Spinal cord (tissue), 10 donors: ENCODE measurements at places on chromosomes 7 and 10.

DNA sequence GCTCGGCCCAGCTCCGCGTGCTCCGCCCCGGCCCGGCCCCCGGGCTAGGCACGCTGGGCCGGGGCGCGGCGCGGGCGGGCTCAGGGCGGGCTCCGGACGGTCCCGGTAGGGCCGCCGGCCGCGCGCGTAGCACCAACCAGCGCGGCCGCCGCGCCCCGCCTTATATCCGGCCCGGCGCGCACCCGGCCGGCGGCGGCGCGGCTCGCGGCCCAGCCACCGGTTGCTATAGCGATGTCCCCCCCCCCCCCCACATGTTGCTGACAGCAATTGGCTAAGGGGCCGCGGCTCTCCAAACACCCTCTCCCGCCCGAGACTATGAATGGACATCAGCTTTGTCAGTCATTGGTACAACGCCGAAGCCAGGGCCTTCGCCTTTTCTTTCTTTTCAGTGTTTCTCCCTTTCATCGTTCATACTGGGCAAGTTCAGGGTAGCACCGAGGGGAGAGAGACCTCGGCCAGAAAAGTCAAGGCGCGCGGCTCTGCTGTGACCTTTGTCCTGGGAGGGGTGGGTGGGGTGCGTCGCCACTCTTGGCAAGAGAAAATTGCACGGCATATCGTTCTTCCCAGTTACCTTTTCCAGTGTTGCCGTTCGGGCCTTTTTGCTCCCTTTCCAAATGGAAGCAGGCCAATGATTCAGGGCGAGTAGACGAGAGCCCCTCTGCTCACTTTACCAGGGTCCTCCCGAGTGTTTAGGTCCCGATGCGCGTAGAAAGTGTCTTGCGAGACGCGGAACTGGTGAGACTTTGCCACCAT, 354.2 kb downstream of the DNAJB6 start:
- peaks cover 49% of the 10 kb centered on the region for H3K4me1 ChIP-seq
- peak overlapping the region; percentile 64 for H3K27ac ChIP-seq
- peaks cover 66% of the 10 kb centered on the region for H3K27me3 ChIP-seq
- no peak overlapping the region for H3K4me3 ChIP-seq
- DNase-seq: peak; percentile 64
- peaks cover 4% of the 10 kb centered on the region for H3K36me3 ChIP-seq

DNA sequence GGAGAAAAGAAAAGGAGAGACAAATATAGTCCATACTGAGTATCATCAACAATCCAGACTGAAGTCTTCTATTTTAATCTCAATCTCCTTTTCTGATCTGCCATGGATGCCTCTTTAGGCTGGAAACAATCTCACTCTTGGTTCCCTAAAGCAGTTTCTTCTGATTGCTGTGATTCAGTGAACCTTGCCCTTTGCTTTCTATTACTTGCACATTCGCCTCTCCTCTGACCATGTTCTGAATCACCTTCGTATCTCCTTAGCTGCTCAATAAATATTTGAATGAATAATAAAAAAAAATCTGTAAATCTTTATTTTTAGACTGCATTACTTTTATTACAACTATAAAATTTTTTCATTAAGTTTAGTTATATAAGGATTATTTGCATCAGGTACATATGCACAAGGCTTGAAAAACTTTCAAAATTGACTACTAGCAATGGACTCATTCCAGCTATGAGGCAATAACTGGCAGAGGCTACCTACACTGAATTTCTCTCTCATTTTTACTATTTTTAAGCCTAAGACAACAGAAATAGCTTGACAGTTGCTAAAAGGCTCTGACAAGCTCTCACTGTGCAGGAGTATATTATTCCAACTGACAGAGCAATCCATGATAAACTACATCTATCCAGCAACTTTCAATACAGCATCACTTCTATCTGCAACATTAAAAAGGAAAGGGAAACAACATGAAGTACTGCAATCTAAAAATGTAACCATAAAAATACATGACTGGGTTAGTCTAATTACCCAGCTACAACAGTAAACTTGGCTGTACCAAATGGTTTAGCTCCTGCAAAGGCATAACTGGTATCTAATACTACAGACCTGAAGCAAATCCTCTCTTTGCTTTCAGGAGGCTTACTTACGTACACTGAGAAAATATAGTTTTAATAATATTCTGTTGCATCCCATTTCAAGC, 25.6 kb downstream of the TM9SF3 start:
- H3K36me3 ChIP-seq: peaks cover 3% of the 10 kb centered on the region
- H3K4me3 ChIP-seq: no peak overlapping the region
- H3K27me3 ChIP-seq: no peaks in the 10 kb centered on the region
- H3K4me1 ChIP-seq: no peaks in the 10 kb centered on the region
- DNase-seq: no peak
- no peak overlapping the region for H3K27ac ChIP-seq

GRCh38 chr10:86727470-86727869, 28.9 kb upstream of the BMPR1A start:
- H3K27ac ChIP-seq: no peak overlapping the region
- H3K27me3 ChIP-seq: no peaks in the 10 kb centered on the region
- no peak for DNase-seq
- H3K4me3 ChIP-seq: no peak overlapping the region

DNA sequence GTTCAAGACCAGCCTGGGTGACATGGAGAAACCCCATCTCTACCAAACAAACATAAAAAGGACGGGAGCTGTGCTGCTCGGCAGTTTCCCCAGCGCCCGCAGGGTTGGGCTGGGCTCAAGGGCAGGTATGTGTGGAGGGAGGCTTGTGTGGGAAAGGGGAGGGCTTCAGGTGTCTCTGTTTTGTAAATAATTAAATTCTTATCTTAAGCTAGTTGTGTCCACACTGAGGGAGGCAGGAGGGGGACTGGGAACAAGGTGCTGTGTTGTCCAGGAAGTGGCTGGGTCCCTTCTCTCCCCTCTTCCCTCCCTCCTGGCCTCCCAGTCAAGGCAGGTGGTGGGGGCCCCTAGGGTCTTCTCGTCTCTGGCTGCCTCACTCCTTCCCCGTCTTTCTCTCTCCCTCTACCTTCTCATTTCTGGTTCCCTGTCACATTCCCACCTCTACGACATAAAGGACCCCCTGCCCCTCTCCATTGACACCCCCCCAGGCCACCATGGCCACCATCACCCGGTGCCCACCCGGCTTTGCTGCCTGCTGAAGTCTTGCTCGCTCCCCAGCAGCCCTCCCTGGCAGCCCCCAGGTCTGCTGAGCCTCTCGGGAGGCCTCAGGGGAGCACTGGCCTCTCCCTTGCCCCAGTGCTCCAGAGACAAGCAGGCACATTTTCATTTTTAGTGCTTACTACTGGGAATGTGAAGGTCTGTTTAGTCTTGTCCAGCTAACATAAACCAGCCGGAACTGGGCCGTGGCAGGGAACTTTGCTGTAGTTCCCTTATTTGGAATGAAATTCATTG, 19.3 kb downstream of the NEURL1 start:
- no peaks in the 10 kb centered on the region for H3K4me1 ChIP-seq
- H3K36me3 ChIP-seq: no peaks in the 10 kb centered on the region
- H3K27ac ChIP-seq: no peak overlapping the region
- no peaks in the 10 kb centered on the region for H3K27me3 ChIP-seq
- DNase-seq: no peak

DNA sequence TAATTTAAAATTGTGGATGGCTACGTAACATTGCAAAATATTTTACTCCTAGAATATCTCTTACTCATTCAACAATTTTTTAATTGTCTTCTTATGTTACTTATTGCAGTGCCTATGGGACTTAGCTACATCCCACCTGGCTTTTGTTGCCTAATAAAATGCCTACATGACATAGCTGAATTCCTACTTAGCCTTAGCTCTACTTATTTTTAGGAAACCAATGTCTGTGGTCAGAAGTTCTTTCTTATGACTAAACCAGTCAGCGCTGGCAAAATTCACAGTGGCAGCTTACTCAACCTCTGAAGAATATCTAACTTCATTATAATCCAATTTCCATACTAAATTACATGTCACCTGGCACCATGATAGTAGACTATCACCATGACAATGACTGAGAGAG, 1612.4 kb upstream of the LRRTM3 start:
- no peaks in the 10 kb centered on the region for H3K4me1 ChIP-seq
- H3K4me3 ChIP-seq: no peak overlapping the region
- no peaks in the 10 kb centered on the region for H3K36me3 ChIP-seq
- H3K27me3 ChIP-seq: no peaks in the 10 kb centered on the region
- no peak overlapping the region for H3K27ac ChIP-seq
- DNase-seq: no peak

DNA sequence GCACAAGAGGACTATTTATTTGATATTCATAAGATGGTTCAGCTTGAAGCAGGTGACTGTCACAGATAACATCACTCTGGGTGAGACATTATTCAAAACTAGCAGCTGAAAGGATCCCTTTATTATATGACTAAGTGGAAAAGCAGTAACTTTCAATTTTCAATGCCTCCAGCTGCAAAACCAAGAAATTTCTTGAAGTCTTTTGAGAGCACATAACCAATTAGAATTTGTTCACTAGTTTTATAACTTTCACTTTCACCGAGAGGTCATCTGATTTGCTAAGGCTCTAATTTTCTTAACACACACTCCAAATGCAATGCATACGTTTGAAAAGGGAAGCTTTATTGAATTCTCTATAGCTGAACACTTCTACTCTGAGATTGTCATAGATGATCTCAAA, 88.6 kb upstream of the KLF14 start:
- H3K4me1 ChIP-seq: no peaks in the 10 kb centered on the region
- no peaks in the 10 kb centered on the region for H3K36me3 ChIP-seq
- H3K27ac ChIP-seq: no peak overlapping the region
- no peak overlapping the region for H3K4me3 ChIP-seq
- DNase-seq: no peak
- no peaks in the 10 kb centered on the region for H3K27me3 ChIP-seq

DNA sequence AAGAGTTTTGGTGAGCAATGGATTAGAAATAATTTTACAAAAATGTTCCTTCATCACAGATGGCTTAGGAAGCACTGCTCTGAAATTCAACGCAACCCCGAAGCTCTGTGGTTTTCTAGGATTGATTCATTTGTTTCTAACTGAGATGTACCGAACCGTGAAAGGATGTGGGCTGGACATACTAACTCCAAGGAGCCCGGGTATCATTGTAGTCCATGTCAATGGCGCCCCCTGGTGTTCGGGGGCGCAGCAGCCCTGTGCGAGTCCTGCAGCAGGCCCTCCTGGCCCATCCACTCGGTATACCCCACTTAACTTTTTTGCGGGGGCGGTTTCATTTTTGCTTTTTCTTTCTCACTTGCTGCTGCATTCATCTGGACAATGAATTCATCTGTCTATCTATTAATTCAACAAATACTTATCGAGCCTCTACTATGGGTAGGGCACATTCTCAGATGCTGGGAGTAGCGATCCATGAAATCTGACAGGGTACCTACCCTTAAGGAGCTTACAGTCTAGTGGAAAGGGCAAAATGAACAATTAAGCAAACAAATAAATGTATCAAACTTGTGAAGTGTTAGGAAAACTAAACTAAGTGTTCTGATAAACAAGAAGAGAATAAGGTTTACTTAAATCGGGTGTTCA, 25.2 kb upstream of the ITPRID1 start:
- H3K27ac ChIP-seq: no peak overlapping the region
- no peaks in the 10 kb centered on the region for H3K36me3 ChIP-seq
- DNase-seq: peak; percentile 27
- H3K4me3 ChIP-seq: no peak overlapping the region
- no peaks in the 10 kb centered on the region for H3K27me3 ChIP-seq

GRCh38 chr10:67815571-67816059, 22.4 kb downstream of the DNAJC12 start:
- no peak for DNase-seq
- no peak overlapping the region for H3K4me3 ChIP-seq
- H3K4me1 ChIP-seq: no peaks in the 10 kb centered on the region

DNA sequence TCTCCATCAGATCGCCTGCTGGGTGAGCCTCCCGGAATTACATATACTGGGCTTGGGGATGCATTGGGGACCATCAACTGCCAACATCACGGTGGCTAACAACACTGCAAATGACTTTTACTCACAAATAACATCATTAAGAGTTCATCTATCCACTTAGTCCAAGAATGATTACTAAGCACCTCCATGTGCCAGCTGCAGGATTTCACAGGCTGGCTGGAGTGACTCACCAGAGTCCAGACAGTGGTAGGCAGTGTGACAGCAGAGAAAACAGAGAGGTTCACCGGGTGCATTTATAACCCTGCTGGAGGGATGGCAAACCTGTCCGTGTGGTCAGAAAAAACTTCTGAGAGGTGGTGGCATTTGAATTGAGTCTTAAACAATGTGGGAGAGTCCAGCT, 3.2 kb upstream of the IGFBP3 start:
- peaks cover 42% of the 10 kb centered on the region for H3K27me3 ChIP-seq
- no peak overlapping the region for H3K4me3 ChIP-seq
- H3K4me1 ChIP-seq: peaks cover 30% of the 10 kb centered on the region
- H3K27ac ChIP-seq: no peak overlapping the region

DNA sequence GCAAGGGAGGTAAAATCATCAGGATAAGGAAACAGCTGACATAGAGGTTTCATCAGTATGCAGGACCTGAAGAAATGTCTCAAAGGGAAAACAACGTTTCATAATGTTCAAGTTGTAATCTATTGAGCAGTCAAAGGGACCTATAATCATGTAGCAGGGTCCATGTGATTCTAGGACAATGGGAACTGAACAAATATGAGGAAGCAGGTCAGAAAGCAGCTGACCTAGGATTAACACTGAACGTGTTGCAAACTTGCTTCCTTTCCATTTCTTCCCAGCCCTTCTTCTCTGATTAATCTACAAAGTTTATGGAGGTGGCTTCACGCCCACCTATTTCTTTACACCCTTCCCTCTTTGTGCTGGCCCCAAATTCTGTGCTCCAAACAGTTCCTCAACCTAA, 256.9 kb upstream of the AKR1E2 start:
- DNase-seq: no peak
- H3K36me3 ChIP-seq: no peaks in the 10 kb centered on the region
- H3K27me3 ChIP-seq: no peaks in the 10 kb centered on the region
- no peak overlapping the region for H3K27ac ChIP-seq

- DNase-seq: no peak
- no peaks in the 10 kb centered on the region for H3K4me1 ChIP-seq
- no peaks in the 10 kb centered on the region for H3K27me3 ChIP-seq
- H3K27ac ChIP-seq: no peak overlapping the region
- H3K36me3 ChIP-seq: no peaks in the 10 kb centered on the region
Measured at GRCh38 chr7:81298951-81299666, 380.3 kb upstream of the SEMA3C start.

GRCh38 chr7:142407939-142408570, 150.2 kb upstream of the PRSS58 start:
- no peak for DNase-seq
- no peak overlapping the region for H3K27ac ChIP-seq
- no peaks in the 10 kb centered on the region for H3K36me3 ChIP-seq
- H3K4me1 ChIP-seq: no peaks in the 10 kb centered on the region
- H3K4me3 ChIP-seq: no peak overlapping the region

DNA sequence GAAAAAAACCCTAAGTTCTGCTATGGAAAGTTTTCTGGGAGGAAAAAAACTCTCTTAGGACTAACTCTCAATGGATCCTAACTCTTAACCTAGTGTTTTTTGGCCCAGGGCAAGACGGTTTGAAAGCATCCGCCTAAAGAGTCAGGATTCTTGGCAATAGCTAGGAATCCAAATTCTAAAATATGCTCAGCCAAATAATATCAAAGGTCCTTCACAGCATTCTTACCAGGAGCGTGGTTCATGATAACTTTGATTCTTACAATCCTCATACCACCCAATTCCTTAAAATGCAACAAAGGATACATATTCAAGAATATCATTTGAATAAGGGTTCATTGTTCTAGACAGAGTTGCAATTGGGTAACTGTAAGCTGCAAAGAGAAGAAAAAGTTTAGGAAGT, 21.3 kb downstream of the CPA1 start:
- H3K4me3 ChIP-seq: no peak overlapping the region
- H3K36me3 ChIP-seq: peaks cover 3% of the 10 kb centered on the region
- no peak for DNase-seq

GRCh38 chr7:112584290-112584689, 103.5 kb downstream of the LSMEM1 start:
- H3K27ac ChIP-seq: no peak overlapping the region
- H3K4me1 ChIP-seq: no peaks in the 10 kb centered on the region
- H3K4me3 ChIP-seq: no peak overlapping the region
- no peaks in the 10 kb centered on the region for H3K36me3 ChIP-seq
